ENCODE measurements at places on chromosomes 2 and 18.

DNA sequence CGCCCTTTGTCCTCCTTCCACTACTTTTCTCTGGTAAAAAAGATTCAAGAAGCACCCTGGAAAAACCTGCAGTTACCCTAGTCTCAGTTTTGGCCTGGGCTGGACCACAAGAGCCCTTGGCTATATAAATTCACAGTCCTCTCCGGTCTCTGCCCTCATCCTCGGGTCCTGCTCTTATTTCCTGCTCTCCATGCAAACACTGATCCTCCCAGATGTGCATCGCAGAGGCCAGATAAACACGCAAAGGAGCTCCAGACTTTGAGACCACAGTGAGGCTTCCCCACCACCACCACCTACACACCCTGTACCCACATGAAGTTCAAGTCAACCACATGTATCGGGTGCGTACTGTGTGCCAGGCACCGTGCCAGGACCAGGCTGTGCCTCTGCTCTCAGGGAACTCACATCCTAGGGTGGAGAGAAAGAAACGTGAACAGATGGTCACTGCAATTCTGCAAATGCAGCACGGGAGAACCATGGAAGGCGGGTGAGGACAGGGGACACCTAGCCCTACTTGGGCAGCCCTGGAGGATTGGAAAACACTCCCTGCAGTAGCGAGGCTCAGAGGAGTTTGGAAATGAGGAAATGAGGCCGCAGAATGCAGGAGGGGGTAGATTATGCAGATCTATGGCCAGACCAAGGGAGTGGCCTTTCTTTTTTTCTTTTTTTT, 7.4 kb downstream of the CTDSP1 start:
- peak; percentile 81 for DNase-seq

DNA sequence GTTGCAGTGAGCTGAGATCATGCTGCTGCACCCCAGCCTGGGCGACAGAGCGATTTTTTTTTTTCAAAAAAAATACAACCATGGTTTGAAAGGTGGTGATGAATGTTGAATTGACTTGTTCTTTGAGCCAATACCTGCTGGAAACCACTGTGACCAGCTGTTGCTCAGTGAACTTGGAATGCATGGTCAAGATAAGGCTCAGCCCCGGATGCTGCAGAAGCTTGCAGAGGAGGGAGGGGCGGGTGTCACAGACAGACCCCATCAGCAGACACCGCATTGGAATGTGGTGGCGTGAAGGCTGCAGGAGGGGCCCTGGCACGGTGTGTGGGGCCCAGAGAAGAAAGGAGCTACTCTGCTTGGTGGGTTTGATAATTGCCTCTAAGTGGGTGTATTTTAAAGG, 91.6 kb downstream of the ITGB1BP1 start:
- DNase-seq, result no peak

- no peak for DNase-seq
These were observed 112.2 kb upstream of the FBXO11 start for GRCh38 chr2:48018480-48018879.

GRCh38 chr2:104233591-104233990, 620.3 kb upstream of the POU3F3 start:
- no peak for DNase-seq

DNA sequence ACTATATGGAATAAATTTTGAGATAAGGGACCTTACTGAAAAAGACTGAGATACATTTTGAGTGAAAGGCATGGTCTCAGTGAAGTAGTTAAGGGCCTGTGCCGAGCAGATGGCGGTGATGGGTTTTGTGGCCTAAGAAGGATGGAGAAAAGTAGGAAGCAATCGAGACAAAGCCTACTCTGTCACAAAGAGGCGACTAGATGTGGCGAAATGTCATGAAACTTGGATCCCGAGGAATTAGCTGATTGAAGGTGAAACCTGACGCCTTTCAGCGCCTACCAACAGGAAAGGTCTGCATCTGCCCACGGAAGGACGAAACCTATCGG, 558 bp upstream of the CEP192 start:
- DNase-seq, result no peak

- peak; percentile 2 for DNase-seq
These were observed 129.6 kb upstream of the SLC1A4 start for GRCh38 chr2:64859312-64860212.

DNA sequence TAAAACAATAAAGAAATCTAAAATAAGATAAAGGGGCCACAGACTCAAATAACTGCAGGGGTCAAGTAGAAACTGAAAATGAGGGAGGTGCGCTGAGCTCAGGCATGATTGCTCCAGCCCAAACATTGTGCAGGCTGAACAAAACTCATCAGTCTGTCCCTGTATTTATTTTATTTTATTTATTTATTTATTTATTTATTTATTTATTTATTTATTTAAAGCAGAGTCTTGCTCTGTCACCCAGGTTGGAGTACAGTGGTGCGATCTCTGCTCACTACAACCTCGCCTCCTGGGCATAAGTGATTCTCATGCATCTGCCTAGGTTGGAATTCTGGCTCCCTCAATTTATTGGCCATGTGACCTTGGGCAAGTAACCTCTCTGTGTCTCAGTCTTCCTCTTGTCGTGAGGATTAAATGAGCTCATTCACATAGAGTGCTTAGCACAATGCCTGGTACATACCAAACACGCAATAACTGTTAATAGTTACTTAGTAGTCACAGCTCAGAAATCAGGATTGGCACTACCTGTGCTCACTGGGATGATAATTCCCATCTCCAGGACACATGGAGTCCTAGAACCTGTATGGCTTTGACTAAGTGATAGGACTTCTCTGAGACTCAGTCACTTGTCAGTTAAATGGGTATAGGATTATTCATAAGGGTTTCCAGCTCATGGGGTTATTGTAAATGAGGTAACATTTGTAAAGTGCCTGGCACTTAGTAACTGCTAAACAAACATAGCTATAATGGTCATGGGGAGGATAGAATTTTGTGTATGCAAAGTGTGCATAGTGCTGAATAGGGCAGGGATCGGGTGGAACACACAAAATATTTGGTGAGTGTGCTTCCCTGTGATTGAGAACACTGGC, 6.0 kb downstream of the SPEG start:
- no peak for DNase-seq

GRCh38 chr2:47063538-47063930, 91.6 kb downstream of the STPG4 start:
- no peak for DNase-seq

DNA sequence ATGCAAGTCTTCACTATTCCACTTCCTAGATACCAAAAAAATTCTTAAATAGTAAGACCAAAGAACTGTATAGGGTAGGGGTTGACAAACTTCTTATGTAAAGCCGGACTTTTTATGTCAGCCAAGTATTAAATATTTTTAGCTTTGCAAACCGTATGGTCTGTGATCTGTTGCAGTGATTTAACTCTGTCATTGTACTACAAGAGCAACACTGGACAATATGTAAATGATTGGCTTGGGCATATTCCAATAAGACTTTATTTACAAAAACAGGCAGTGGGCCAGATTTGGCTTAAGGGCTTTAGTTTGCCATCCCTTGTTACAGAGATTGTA, 48.0 kb downstream of the MGAT5 start:
- DNase-seq, result no peak

DNA sequence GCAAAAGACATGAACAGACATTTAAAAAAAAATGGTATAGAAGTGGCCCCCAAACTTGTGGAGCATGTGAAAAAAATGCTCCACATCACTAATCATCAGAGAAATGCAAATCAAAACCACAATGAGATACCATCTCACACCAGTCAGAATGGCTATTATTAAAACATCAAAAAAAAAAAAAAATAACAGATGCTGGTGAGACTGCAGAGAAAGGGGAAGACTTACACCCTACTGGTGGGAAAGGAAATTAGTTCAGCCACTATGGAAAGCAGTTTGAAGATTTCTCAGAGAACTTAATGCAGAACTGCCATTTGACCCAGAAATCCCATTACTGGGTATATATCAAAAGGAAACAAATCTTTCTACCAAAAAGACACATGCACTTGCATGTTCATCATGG, 164.8 kb downstream of the RIT2 start:
- no peak for DNase-seq

- DNase-seq, result no peak
These were observed 931 bp upstream of the TMEM131 start for GRCh38 chr2:97996679-97997078.

GRCh38 chr2:227308784-227309183, 16.3 kb upstream of the MFF start:
- no peak for DNase-seq

- DNase-seq, result no peak
These were observed 17.0 kb downstream of the SMAD7 start for GRCh38 chr18:48933578-48934414.

GRCh38 chr2:5697562-5697961, 5.4 kb downstream of the SOX11 start:
- no peak for DNase-seq
